ENCODE measurements at places on chromosomes 16 and 17.

DNA sequence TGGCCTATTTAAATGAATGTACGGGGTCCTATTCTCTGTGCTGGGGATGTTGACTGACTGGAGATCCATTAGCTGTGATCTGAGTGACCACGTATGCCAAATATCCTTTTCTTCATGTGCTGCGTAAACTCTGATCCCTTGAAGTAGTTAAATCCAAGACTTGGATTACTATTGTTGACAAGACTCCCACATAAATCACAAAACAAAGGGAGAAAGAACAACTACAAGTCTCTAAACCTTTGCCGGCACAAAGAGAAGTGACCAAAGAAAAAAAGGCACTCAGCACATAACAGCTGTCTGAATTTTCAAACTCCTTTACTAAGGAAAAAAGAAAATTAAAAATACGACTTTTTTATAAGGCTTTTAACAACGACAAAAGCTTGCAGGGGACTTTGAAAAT is 559.9 kb upstream of the CDH8 start:
- no peak for DNase-seq

- no peak for DNase-seq
These were observed 68.8 kb downstream of the CEP112 start for GRCh38 chr17:66123163-66123562.

GRCh38 chr16:70399951-70400350 is 38.9 kb downstream of the ST3GAL2 start:
- DNase-seq = no peak

GRCh38 chr16:57707331-57707730 is 12.7 kb downstream of the DRC7 start:
- DNase-seq = no peak

- DNase-seq = no peak
These were observed 43.2 kb upstream of the FOXJ1 start for GRCh38 chr17:76184290-76184689.

- no peak for DNase-seq
These were observed 84.9 kb upstream of the CBX4 start for GRCh38 chr17:79923974-79924638.

GRCh38 chr17:57521606-57522005 is 223.5 kb downstream of the CCDC182 start:
- no peak for DNase-seq

- DNase-seq = no peak
These were observed 22.0 kb downstream of the UBN1 start for GRCh38 chr16:4869147-4869805.

GRCh38 chr17:50052241-50052796 is 3.6 kb upstream of the ITGA3 start:
- DNase-seq = peak; percentile 16

- DNase-seq = no peak
These were observed 221.4 kb downstream of the CDH8 start for GRCh38 chr16:61814726-61815347.

DNA sequence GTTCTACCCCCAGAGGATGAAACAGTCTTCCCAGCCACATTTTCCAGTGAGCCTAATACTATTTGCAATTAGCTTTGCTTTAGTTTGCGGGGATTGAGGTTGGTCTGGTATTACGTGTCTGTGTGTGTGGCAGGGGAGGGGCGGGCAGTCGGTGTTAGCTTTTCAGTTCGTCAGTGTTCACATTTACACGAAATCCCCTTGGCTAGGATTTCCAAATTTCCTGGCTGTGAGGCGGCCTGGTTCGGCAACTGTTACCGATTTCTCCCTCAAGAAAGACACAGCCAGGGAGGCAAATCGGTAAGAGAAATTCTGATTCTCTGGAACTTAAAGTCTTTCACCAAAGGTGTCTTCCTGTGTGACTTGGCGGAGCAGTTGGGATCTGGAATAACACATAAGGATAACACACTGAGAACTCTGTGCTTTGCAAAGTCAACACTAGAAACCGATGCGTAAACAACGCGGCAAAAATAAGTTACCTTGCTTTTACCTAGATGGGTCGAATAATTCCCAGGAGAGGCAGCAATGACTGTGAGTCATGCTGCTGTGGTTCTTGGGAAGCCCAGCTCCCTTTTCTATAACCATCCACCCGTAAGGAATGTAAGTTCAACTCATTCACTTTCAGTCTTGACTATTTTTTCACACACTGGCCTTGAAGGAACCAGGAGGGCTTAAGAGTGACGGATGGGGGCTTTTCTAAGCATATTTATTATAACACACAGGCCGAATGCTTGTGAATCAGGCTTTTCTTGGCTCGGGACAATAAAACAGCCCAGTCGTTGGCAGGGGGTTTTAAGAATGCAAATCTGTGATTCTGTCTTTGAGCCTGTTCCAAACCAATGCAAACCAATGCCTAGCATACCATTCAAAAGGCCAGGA is 24.2 kb downstream of the GPRC5B start:
- no peak for DNase-seq

DNA sequence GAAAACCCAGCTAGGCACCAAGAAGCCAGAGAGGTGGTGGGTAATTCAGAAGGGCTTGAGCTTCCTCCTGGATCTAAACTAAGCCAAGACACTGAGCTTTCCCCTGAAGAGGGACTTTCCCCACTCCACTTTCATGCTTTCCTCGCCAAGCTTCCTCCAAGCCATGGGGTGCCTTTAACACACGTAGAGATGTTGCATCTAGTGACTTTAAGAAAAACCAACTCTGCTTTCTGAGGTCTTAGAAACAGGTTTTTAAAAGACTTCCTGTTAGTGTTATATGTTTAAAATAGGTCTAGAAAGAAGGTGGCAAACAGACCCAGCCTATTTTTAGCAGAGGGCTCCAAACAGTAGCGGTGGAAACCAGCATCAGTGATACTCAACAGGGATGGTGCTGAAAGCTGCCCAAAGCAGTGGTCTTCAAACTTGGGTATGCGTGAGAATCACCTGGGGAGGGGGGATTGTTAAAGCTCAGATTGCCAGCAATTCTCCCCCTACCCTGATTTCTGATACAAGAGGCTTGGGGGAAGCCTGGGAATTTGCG is 585.6 kb downstream of the CDH13 start:
- no peak for DNase-seq

DNA sequence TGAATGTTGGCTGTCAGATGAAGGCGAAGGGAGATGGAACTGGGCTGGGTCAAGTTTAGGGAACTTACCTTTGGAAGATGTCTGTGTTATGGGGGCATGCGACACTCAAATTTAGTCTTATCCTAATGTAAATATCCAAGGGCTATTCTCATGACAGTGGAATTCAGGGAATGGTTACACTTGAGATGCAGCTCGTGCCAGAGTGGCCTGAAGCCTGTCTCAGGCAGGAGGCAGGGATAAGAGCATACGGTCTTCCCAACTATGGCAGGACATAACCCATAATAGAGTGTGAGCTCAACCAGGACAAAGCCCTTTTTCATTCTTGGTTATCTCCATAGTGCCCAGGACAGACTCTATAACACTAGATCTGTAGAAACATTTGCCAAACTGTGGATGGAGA is 393.3 kb upstream of the CDH11 start:
- no peak for DNase-seq

DNA sequence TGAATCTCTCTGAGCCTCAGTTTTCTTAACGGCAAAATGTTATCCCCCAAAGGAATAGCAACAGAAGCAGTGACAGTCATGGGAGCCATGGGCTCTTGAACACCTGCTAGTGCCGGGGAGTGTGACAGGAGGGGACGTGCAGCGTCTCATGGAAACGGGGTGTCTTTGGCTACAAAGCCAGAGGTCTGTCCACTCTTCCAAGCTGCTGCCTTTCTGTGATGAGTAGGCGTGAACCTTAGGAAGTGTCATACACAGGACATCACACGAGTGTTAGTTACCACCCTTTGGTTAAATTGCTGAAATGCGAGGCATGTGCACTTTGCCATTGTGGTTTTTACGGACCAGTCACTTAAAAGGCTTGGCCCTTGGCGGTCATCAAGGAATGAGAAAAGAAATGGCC is 93.4 kb downstream of the IRF8 start:
- DNase-seq = no peak

- peak; percentile 38 for DNase-seq
These were observed 39.4 kb upstream of the CDH5 start for GRCh38 chr16:66326991-66327513.

DNA sequence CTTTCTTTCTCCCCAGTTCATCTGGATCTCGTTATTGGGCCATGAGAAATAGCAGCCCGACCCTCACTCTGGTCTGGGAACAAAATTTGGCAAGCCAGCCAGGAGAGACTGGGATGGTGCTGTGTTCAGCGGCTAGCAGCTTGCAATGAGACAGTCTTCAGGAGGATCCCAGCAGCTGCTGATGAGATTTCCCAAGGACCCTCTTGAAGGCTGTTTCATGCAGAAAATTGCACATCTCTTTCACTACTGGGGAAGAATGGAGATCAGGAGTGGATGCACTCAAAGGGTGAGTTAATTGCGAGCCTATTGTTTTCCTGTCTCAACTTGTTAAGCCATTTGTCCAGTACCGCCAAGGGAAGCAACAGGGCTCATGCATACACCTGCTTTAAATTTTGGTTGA is 5.5 kb upstream of the COIL start:
- peak; percentile 90 for DNase-seq

- DNase-seq = no peak
These were observed 11.8 kb downstream of the PIK3R6 start for GRCh38 chr17:8855477-8856204.

DNA sequence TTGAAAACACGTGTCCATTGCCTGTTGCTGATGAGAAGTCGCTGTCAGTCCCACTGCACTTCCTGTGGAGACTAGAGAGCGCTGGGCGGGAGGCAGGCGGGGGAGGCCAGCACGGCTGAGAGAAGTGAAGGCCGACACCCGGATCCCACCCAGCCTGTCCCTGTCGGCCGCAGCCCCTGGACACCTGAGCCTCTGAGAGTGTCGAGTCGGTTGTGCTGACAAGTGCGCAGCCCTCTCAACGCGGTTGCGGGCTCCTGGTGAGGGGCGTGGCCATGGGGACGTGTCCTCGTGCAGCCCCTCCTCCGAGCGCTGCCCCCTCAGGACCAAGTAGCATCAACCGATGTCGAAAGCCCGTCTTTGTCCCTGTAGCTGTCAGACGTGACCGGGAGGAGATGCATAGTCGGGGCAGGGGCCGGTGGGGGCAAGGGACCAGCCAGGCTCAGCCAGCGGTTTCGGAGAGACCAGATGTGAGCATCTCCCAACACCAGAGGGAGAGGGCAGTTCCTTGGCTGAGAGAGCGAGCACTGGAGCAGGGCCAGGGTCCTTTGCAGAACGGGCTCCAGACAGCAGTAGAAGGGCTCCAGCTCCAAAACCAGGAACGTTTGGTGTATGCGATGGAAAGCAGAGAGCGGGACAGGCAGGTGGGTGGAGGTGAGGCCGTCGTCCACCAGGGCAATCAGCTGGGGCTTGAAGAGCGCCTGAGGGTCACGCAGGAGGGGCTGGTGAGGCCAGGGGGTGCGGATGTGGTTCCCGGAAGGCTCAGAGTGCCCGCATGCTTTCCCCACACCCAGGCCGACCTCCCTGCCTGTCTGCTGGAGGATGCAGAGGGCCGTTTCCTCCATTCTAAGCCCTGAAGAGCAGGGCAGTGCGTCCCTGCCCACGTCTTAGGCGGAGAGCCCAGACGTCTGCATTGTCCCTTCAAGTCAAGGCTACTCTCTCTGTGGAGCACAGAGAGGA is 43.3 kb upstream of the CHMP6 start:
- DNase-seq = no peak

- no peak for DNase-seq
These were observed 474.6 kb downstream of the PMP22 start for GRCh38 chr17:14790521-14790920.

GRCh38 chr16:54938212-54939028 is 7.8 kb downstream of the IRX5 start:
- no peak for DNase-seq

DNA sequence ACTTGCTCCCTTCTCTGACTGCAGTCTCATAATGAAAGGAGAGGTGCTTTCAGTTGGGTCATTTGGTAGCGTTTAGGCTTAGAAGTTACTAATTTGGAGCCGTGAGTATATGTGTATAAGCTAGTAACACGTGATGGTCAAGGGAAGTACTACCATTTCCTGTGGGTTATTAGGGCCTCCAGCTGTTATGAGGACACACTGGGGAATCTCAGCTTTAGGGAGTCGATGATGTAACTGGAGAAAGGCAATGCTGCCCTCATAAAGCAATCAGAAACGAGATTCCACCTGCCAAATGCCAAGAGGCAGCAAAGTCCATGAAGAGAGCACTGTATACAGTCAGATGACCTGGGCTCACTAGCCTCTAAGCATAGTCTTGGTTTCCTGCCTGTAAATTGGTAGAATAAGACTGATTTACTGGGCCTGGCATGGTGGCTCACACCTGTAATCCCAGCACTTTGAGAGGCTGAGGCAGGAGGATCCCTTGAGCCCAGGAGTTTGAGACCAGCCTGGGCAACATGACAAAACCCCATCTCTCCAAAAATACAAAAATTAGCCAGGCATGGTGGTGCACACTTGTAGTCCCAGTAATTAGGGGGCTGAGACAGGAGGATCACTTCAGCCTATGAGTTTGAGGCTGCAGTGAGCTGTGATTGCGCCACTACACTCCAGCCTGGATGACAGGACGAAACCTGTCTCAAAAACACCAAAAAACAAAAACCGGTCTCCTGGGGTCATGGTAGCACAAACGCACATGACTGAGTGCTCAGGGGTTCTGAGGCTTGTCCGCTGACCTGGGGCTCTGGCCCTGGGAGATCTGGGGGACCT is 53.0 kb downstream of the SF3B3 start:
- DNase-seq = no peak

DNA sequence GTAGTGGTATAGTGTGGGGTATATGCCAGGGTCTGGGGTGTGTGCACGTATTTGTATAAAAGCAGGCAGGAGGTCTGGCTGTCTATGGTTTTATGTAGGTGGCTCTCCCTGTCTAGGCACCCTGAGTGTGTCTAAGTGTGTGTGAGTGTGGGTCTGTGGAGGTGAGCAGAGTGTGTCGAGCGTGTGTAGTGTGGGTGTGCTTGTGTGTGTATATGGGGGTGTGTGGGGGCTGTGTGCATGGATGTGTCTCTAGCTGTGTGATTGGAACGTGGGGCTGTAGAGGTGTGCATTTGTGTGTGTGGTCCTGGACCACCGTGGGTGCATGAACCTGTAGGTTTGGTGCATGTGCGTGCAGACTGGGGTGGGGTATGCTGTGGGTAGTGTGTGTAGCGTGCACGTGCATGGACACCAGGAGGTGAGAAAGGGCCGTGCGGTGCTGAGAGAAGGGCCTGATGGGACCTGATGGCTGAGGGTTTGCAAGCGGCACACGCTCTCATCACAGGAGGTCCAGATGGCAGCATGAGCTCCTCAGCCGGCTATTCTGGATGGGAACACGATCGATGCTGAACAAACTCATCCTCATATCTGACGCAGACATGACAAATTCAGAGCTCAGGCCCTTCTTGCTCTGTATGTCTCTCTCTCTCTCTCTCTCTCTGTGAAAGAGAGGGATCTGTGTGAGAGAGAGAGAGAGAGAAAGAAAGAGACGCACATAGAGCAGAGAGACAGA is 27.7 kb downstream of the SPACA3 start:
- no peak for DNase-seq

Measured in NCI-H1105 (cell line).